ENCODE measurements at places on chromosomes 11 and 22.
A peak's percentile ranks its signal among the peaks of the same experiment; 100 is the strongest.

GRCh38 chr22:38824585-38824984 is 19.2 kb downstream of the NPTXR start:
- no peak for DNase-seq

- DNase-seq, result no peak
Observed at GRCh38 chr11:29962243-29962642, 54.6 kb downstream of the KCNA4 start.

GRCh38 chr11:1031121-1031899 is 5.2 kb downstream of the MUC6 start:
- no peak for DNase-seq

DNA sequence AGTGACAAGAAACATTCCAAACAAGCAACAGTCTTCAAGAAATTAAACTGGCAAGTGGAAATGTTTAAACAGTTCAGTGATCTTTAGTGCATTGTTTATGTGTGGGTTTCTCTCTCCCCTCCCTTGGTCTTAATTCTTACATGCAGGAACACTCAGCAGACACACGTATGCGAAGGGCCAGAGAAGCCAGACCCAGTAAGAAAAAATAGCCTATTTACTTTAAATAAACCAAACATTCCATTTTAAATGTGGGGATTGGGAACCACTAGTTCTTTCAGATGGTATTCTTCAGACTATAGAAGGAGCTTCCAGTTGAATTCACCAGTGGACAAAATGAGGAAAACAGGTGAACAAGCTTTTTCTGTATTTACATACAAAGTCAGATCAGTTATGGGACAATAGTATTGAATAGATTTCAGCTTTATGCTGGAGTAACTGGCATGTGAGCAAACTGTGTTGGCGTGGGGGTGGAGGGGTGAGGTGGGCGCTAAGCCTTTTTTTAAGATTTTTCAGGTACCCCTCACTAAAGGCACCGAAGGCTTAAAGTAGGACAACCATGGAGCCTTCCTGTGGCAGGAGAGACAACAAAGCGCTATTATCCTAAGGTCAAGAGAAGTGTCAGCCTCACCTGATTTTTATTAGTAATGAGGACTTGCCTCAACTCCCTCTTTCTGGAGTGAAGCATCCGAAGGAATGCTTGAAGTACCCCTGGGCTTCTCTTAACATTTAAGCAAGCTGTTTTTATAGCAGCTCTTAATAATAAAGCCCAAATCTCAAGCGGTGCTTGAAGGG is 6.0 kb downstream of the MALAT1 start:
- DNase-seq, result peak; percentile 9

DNA sequence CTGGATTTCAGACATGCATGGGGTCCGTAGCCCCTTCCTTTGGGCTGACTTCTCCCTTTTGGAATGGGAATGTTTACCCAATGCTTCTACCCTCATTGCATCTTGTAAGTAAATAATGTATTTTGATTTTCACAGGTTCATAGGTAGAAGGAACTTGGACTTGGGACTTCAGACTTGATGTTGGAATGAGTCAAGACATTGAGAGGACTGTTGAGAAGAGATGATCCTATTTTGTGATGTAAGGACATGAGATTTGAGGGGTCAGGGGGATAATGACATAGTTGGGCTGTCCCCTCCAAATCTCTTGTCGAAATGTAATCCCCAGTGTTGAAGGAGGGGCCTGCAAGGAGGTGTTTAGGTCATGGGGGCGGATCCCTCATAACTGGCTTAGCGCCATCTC is 933 bp upstream of the KRTAP5-10 start:
- DNase-seq, result no peak

DNA sequence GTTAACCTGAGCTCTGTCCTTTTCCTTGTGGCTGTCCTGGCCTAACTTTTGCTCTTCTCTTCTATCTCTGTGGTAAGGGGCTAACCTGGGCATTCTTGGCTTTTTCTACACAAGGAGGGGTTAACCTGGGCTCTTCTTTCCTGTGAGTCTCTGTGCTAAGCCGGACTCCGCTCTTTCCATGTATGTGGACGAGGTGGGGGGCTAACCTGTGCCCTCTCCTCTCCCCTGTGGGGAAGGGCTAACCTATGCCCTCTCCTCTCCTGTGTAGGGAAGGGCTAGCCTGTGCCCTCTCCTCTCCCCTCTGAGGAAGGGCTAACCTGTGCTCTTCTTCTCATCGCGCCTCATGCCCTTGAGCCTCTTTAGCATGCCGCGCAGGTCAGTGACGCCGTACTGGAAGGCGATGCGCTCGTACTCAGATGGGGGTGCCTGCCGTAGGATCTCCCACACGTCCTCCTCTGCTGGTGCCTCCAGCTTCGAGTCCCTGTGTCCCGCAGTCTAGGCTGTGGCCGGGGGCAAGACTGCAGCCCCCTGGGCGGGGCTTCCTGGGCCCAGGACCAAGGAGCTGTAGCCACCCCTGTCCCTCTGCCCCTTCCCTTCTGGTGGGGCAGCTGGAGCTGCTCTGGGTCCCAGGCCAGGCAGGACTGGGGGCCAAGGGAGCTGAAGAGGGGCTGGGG is 6.5 kb downstream of the MYBPC3 start:
- no peak for DNase-seq
